ENCODE measurements at places on chromosomes 1 and 21.

GRCh38 chr1:226149806-226150205 is 36.7 kb downstream of the ACBD3 start:
- DNase-seq: no peak

DNA sequence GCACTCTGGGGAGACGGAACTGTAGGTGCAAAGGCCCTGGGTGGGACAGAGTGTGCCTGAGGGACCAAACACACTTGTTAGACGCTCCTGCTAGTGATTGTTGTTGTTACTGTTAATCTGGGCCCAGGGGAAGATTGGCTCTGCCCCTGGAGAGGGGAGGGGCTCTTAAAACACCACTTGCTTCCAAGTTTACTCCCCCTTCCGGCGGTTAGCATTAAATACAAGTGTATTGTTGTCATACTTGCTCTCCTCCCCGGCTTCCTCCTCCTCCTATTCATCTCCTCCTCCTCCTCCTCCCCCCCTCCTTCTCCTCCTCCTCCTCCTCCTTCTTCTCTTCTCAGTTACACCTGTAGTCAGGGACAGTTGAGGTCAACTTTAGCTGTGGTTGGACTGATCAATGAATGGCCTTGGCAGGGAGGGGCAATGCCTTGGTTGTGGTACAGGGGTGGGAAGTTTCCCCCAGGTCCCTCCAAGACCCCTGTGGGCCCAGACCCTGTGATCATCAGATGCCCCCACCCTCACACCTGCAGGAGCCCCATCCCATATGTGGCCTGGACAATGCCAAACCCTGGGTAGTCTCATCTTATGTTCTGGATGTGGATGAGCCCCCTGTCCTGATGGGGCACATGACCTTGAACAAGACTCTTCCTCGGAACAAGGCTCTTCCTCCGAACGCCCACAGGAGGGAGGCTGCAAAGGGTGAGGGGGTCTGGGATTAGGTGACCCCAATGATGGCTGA is 217.3 kb downstream of the PTPRU start:
- no peak for DNase-seq

DNA sequence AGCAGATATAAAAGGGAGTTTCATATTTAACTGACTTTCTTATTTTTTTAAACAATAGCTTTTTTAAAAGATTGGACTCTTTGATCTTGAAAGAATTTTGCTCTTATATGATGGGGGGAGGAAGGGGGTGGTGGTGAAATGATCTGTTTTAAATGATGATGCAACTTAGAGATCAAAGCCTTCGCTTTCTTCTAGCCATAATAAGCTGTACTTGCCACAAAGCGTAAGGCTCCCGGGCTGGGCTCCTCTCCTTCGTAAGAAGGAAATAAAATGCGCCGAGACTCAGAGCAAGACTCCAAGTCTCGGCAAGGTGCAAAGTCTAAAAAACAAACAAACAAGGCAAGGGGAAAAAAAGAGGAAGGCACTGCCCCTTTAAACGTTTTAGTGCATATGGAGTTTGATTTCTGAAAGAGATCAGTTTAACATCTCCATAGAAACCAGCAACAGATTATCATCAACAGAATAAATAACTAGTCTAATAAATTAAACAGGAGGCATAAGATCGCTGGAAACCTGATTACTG is 3.3 kb downstream of the CASZ1 start:
- DNase-seq: no peak

DNA sequence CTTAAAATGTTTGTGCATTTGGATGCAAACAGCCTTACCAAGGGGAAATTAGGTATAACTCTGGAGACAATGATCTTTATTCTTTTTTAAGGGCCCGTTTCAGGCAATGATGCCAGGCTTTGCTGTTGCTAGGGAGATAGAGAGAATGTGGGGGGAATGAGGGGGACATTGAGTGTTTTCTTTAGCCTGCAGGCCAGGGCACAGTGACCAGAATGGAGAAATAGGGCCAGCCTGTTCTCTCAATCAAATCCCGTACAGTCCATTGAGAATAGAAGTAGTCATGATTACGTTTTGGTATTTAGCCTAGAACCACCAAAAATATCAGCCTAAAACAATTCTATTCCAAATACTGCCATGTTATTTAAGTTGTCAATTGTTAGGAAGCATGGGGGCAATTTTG is 49.0 kb downstream of the RGS7 start:
- DNase-seq: no peak

GRCh38 chr1:184980726-184981125 is 6.4 kb upstream of the NIBAN1 start:
- no peak for DNase-seq

- DNase-seq: no peak
These were observed 363.5 kb downstream of the MRPL39 start for GRCh38 chr21:25243808-25244207.

GRCh38 chr1:229871078-229871676 is 195.9 kb upstream of the GALNT2 start:
- no peak for DNase-seq
